ENCODE measurements at places on chromosomes 1 and 21.

- no peak for DNase-seq
Observed at GRCh38 chr21:14617871-14618270, 71.8 kb upstream of the SAMSN1 start.

GRCh38 chr21:45336870-45337269 is 49.2 kb upstream of the POFUT2 start:
- no peak for DNase-seq

DNA sequence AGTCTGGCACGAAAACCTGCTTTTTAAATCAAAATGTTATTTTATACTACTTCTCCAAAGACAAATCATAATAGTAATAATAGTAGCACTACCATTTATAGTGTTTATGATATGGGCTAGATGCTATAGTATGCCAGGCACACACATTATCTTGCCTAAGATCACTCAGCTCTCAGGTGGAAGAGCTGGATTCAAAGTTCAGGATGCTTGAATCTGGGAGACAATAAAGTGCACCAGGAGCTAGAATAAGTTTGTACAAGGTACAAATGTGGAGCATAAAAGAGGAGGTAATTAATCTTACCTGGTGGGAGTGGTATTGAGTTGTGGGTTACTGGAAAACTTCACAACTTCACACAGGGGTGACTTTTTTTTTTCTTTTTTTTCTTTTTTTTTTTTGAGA is 10.0 kb upstream of the ELOVL1 start:
- DNase-seq, result no peak

DNA sequence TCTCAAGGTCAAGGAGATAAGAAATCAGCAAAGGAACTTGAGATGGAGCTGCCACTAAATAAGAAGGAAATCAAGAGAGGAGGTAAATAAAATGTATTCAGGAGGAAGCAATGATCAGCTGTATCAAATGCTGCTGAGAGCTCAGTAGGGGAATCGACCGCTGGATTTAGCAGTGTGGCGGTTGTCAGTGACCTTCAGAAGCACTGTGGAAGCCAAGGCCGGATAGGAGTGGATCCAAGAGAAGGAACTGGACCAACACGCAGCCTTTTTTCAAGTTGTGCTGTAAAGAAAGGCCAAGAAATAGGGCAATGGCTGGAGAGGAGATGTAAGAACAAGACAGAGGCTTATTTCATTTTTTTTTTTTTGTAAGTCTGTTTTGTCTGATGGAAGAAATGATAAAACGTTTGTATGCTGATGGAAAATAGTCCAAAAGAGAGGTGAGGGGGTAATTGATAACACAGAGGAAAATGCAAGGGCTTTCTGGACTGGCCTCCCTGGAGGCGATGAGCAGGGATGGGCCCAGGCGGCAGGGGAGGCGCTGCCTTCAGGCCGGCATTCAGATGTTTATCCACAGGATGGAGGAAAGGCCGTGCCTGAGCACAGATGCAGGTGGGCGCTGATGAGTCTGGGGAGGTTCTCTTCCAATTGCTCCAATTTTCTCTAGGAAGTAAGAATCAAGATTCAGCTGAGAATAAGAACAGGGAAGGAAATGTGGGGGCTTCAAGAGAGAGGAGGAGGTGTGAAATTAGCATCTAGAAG is 17.5 kb upstream of the FAM43B start:
- DNase-seq, result no peak

DNA sequence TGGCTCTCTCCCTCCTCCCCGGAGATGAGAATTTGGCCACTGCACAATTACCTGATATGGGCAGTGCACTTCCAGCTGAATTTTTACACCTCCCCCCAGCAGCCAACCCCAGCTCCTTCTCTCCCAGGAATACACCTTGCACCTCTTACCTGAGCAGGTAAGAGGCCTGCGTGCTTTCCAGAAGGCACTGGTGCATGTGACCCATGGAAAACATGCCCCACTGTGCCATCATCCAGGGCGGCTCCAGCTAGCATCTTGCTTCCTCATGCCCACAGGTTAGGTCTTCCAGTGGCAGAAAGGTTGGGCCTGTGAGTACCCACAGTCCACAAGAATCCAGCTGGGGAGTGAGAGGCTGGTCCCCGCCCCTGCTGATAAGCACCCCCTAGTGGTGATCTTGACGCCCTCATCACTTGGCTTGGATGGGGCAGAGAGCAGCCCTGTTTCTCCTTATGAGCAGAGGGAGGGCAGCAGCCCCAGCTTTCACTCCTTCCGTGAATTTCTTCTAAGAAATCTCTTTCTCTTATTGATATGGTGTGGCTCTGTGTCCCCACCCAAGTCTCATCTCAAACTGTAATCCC is 57.8 kb downstream of the EDARADD start:
- no peak for DNase-seq

DNA sequence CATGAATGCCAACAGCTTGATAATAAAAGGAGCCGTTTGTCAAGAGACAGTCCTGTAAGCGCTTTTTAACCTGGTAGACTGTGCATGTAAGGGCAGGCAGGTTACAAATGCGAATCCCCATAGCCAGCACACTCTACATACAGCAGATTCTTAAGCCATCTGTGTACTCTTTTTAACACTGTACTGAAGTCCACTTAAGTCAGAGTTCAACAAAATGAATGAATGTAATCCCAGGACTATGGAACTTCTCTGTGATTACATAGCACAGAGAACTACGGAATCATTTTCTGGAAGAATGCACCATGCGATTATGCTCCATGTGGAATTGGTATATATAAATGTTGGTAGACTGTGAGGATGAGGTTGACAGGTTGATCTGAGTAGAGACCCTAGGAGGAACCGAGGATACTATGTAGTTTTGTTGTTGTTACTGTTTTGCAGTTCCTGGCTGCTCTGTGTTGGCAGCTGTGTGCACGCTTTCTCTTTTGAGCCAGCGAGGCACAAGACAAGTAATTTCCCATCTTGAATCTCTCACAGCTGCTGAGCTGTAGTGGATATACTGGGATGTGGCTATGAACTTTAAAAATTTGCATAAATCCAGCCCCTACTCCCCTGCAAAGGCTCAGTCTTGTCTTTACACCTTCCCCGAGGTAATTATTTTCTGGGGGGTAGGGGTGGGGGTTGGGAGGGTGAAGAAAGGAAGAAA is 21.9 kb downstream of the LRRC8D start:
- DNase-seq, result no peak
